ENCODE measurements at places on chromosomes 11 and 22. TPM values are rescaled to one million over a fixed set of nuclear protein-coding genes. Genes with fewer than 3 reads are reported as not detected.

Gene CDC45
- total RNA-seq, result 3.9 TPM

- DNase-seq, result no peak
Measured at GRCh38 chr11:60910281-60910687, 3.7 kb upstream of the TMEM109 start.

GRCh38 chr11:65468874-65469333 is 29.9 kb upstream of the MALAT1 start:
- DNase-seq, result peak; percentile 92

GRCh38 chr11:36030731-36031281 is 86.9 kb downstream of the LDLRAD3 start:
- no peak for DNase-seq

Gene TUT1
- total RNA-seq, result 18.4 TPM

- no peak for DNase-seq
Measured at GRCh38 chr11:60995798-60996197, 24.3 kb downstream of the CD6 start.

DNA sequence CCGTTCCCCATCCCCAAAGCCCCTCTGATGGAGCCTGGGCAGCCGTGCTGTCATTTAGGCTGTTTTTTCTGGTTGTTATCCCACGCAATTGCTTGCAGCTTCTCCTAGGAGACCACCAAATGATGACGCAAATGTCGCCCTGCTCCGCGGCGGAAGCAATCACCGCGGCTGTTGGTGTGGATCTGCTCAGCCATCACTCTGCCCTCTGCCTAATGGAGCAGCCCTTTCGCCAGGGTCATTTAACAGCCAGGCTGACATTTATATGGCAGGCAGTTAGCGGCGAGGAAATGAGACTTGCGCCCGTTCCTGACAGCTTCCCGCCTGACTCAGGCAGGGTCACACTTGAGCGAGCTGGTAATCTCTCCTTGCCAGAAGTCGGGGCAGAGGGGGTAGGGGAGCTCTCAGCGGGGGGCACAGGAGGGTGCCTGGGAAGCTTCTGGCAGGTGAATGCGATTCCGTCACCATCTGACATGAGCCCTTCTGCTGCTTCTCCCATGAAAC is 97.9 kb upstream of the RTL6 start:
- DNase-seq, result no peak
